ENCODE measurements at places on chromosomes 4 and X.

- DNase-seq = no peak
Observed at GRCh38 chr4:141467225-141467624, 169.2 kb upstream of the IL15 start.

DNA sequence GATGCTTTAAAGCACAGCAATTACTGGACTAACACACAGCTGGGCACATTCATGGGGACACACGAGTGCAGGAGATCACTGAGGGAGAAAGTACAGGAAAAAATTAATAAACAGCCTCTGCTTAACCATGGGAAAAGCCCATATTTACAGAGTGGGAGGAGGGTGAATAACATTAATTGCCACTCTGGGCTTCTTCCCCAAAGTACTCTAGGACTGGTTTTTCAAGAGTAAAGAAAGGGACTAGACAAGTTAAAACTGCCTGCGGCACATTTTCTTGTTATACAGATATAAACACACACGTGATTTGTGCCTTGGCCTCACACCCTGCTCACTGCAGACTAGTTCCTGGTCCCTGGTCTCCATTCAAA is 179.7 kb upstream of the TET2 start:
- no peak for DNase-seq

GRCh38 chr4:87321888-87322287 is 794 bp downstream of the HSD17B13 start:
- no peak for DNase-seq

DNA sequence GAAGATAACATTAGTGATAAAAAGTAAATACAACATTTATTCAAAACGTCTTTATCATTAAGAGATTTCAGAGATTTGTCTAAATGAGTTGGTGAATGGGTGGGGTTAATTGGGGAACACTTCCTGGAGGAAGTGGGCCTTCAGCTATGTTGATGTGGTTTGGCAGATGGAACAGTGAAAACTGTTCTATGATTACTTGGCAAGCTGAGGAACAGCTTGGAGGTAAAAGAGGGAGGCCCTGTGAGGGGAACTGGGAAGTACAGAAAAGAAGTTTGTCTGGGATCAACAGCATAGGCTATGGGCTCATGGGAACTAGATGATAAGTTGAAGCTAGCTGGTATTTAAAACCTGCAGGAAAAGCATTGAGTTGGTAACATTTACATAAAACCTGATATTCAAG is 26.0 kb downstream of the OCRL start:
- no peak for DNase-seq

DNA sequence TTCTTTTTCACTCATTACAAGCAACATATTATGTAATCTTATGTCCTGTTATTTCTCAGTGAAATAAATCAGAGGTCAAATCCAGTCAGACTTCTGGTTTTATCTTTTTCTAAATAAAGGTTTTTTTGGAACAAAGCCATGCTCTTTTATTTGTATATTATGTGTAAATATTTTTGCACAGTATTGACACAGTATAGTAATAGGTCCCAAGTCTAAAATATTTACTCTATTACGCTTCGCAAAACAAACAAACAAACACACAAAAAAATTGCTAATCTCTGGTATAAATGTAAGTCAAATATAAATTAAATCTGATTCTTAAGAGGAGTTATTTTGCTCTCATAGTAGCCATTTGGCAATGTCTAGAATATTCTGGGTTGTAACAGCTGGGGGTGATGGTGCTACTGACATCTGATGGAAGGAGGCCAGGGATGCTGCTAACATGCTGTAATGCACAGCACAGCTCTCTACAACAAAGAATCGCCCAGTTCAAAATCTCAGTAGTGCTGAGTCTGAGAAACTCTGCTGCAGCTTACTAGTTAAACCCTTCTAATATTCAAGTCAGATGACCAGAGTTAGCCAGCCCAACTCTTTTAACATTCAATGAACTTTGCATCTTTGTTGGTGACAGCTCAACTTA is 602.1 kb downstream of the RAB28 start:
- DNase-seq = no peak

- DNase-seq = no peak
Observed at GRCh38 chrX:7059214-7059838, 88.2 kb upstream of the STS start.

GRCh38 chr4:13906727-13907126 is 279.2 kb upstream of the BOD1L1 start:
- DNase-seq = no peak

DNA sequence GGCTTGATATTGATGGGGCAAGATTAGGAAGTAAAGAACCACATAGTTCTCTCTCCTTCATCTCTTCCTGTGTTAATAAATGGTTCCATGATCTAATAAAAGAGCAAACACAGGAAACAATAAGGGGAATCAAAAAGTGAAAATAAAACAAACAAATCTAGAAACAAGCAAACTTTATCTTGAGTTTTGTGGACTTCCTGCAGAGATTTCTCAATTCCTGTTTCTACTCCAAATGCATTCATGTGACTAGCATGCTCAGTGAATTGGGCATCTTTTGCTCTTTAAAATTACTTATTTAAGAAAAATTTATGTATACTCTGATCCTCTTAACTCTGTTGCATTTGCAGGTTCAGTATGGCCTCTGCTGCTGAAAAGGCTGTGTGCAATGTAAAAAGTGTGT is 682.0 kb downstream of the KCTD8 start:
- DNase-seq = no peak

DNA sequence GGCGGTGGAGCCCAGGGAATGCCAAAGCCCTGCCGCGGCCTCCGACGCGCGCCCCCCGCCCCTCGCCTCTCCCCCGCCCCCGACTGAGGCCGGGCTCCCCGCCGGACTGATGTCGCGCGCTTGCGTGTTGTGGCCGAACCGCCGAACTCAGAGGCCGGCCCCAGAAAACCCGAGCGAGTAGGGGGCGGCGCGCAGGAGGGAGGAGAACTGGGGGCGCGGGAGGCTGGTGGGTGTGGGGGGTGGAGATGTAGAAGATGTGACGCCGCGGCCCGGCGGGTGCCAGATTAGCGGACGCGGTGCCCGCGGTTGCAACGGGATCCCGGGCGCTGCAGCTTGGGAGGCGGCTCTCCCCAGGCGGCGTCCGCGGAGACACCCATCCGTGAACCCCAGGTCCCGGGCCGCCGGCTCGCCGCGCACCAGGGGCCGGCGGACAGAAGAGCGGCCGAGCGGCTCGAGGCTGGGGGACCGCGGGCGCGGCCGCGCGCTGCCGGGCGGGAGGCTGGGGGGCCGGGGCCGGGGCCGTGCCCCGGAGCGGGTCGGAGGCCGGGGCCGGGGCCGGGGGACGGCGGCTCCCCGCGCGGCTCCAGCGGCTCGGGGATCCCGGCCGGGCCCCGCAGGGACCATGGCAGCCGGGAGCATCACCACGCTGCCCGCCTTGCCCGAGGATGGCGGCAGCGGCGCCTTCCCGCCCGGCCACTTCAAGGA is at the start of gene FGF2:
FGF2 (plus strand) TSS at position 279 of the 705 bp plus-strand sequence; CDS start at position 623, 344 bp downstream.
- no peak for DNase-seq

DNA sequence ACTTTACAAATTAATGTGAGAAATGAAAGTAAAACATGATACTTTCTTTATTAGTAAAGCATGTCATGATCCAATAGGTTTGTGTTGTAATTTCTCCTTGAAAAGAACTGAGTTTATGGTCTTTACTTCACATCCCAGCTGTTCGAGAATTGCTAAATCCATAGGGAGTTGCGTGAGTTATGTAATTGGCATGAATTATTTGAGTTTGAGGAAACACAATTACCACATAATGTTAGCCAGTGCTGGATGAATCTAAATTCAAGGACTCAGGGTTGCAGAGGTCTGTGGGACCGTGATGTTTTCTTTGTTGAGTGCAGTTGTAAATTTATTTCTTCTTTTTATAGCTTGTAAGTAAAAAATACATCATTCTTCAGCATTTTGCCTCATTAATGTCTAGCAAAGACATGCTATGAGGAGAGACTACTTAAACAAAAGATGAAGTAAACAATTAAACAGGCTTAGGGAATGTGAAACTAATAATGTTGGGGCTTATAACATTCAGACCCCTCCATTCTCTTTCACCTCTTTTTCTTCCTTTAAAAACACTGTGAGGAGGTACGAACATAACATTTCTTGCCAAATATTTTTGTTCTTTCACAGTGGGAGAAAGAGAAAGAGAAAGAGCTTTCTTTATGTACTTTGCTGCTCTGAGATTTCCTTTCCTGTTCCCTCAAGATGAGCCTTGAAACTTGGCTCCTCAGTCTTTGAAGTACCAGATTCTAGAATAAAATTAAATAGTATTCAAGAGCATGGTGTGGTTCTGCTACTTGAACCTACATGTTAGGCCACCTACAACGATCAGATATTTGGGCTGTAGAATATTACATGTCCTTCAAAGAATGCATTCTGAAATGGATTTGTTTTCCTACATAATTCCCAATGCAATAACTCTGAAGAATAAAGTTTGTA is 159.6 kb upstream of the ANK2 start:
- DNase-seq = no peak

GRCh38 chrX:108123591-108124366 is 32.2 kb downstream of the ATG4A start:
- DNase-seq = no peak

DNA sequence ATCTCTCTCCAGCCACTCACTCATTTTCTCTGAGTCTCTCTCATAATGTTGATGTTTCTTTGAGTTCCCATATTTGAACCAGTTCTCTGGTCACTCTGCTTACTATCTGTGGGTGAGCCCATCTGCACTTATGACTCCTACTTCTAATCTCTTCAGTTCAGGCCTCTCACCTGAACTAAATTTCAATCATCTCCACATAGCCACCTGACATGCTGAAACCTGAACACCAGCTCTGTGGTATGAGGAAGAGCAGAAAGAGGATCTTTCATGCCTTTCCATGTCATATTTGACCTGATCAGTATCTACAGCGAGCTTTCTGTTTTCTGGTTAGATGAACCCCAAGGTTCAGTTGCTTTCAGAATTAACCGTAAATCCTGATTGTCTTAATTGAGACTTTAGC is 122.2 kb upstream of the ESX1 start:
- DNase-seq = no peak

DNA sequence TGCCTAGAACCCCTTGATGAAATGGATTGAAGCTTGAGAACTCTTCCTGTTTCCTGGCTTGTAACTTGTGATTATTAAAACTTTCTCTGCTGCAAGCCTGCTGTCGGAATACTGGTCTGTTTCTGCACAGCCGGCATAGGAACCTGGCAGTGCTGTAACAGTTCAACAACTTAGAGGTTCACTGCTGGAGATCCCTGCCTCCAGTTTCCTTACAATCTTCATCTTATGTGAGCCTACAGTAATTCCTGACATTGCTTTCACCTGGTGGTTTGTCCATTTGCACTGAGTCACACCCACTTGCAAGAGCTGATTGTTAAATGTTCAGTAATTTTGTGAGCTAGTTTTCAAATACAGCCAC is 1.3 kb upstream of the SEPSECS start:
- no peak for DNase-seq

DNA sequence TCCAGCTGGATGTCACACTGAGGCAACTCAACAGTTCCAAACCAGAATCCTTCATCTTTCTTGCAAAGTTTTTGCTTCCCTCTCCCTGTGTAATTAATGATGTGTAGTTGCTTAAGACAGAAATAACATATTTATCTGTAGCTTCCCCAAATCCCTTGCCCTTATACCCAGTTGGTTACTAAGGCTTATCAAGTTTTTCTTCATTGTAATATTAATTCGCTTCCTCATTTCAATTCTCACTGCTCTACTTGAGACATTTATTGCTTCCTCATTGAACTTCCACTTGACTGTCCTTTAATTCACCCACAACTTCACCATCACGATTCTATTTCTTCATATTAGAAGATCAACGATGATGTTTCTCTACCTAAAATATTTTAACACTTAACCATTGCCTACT is 386.6 kb upstream of the CPEB2 start:
- no peak for DNase-seq

GRCh38 chr4:85784947-85785346 is 310.0 kb downstream of the ARHGAP24 start:
- DNase-seq = no peak

DNA sequence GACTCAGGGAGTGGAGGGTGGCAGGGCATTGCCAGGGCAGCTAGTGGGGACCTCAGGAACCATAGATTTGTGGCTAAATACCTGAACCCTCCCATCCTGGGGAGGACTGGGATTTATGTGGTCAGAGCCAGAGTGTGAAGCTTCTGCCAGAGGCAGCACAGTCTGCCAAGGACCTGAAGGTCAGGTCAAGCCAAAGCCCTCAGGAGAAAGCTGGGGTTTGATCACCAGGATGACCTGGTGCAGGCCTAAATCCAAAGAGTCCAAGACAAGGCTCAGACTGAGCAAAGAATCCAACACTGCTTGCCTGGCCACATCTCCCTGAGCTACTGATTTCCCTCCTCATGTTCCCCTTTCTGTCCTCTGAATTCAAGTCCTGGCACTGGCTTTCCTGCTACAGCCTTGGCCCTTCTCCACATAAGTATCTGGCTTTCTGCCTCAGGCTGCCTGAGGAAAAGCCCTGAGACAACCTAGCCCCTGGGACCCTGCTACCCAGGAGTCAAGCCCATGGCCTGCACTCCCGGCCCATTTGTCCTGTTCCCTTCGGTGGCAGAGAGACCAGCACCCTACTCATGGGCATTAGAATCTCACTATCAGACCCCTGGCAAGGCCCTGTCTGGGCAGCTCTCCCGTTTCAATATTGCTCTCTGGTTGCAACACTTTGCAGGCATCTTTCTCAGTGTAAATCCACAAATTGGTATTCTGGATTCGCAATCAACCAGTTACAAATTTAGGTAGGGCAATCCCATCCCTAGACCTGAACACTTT is 39.3 kb upstream of the SLC25A43 start:
- DNase-seq = no peak

- no peak for DNase-seq
Observed at GRCh38 chrX:124045109-124045508, 83.6 kb downstream of the STAG2 start.
